ENCODE measurements at places on chromosomes 1 and 21.

DNA sequence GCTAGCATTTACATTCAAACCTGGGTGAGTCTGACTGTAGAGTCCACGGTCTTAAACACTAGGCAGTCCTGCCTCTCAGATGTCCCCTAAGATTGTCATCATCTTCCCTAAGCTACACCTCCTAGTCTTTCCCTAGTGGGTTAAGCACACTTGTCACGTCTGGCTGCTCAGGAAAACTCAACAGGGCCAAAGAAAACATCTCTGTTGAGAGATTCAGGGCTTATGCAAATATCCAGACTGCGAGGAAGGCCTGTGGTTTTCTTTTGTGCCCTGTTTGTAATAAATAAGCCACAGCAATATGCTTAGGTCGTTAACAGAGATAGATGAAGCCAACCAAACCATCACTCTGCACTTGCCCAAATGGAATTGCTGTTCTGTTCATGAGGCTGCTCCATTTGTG lies 472.6 kb upstream of the DEPDC1 start:
- DNase-seq = no peak

- no peak for DNase-seq
These were observed 48.8 kb downstream of the PPP1R12B start for GRCh38 chr1:202397256-202397655.

GRCh38 chr1:47906527-47907176 lies 90.5 kb downstream of the TRABD2B start:
- no peak for DNase-seq

DNA sequence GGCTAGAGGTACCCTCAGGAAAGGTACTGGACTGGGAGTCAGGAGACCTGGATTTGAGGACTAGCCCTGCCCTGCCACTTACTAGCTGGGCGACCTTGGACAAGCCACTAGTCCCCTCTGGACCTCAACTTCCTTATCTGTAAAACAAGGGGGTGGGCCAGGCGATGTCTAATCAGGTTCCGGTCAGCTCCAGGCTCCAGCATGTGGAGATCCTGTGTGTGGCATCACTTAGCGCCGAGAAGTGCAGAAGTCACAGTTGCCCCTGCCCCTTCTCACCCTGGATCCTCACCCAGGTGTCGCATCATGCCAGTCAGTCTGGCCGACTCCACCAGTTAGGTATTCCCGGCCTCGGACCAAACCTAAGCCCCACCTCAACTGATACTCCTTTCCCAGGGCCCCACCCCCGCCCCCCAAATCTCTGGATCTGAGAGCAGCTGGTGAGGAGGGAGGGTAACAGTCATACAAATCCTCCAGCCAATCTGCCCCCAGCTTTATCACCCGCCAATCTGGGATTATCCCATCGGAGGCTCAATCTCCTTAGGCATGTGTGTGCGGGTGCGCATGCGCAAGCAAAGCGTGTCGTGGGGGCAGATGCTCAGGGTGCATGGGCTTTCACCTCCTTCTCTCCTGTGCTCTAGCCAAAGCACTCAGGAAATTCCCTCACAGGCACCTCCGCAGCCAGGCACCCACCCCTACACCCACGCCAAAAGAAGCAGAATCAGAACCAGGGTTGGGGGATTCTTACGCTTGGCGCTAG lies 5.4 kb downstream of the CELF3 start:
- no peak for DNase-seq

DNA sequence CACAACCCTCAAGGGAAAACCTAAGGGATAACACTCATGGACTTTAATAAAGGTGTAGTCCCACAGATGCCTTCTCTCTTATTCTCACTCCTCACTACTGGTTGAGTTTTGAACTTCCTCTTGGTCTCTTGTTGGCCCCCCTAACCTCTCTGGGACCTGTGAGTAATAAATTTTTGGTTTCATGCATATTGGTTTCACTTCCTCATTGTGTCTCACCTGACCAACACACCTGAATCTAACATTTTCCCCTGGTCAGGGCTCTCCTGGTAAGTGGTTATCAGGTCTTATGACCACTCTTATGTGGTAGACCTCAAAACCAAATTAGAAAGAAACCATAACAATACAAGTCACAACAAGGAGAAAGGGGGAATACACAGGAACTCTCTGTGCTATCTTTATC lies 60.5 kb upstream of the PRMT6 start:
- no peak for DNase-seq

DNA sequence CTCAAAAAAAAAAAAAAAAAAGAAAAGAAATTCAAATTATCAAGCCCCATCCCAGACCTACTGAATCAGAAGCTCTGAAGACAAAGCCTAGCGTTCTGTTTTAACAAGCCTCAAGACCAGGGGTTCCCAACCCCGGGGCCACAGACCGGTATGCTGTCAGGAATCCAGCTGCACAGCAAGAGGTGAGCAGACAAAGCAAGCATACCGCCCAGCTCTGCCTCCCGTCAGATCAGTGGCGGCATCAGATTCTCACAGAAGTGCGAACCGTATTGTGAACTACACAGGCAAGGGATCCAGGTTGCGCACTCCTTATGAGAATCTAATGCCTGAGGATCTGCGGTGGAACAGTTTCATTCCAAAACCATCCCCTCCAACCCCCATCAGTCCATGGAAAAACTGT lies 57.8 kb upstream of the RASAL2 start:
- no peak for DNase-seq

GRCh38 chr1:175579956-175580750 lies 163.2 kb downstream of the TNR start:
- DNase-seq = no peak

GRCh38 chr1:22731924-22732720 lies 21.5 kb downstream of the EPHB2 start:
- DNase-seq = no peak

DNA sequence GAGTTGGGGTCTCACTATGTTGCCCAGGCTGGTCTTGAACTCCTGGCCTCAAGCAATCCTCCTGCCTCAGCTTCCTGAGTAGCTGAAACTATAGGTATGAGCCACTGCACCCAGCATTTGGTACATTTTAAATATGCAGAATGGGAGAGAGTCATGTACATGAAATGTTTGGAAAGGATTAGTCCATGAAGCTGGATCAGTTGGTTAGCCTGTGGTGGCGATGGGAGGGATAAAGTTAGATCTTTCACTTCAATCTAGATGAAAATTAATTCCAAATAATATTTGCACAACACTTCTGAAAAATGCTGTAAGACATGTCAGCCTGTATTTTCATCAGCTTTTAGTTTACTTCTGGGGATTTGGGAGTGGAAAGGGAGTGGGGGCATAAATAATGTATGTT lies 188.9 kb downstream of the HUNK start:
- no peak for DNase-seq

- DNase-seq = no peak
These were observed 182.1 kb upstream of the DAB1 start for GRCh38 chr1:57605933-57606332.

DNA sequence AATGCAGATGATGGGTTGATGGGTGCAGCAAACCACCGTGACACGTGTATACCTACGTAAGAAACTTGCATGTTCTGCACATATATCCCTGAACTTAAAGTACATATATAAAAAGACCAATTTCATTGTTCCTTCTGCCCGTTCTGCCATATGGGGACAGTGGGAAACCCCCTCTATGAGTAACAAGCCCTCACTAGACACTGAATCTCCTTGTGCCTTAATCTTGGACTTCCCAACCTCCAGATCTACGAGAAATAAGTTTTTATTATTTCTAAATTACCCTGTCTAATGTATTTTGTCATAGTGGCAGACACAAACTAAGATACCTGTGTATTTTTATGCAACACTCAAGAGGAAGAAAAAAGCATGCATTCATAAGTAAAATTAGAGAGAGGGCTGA lies 10.0 kb downstream of the GBP7 start:
- DNase-seq = no peak

DNA sequence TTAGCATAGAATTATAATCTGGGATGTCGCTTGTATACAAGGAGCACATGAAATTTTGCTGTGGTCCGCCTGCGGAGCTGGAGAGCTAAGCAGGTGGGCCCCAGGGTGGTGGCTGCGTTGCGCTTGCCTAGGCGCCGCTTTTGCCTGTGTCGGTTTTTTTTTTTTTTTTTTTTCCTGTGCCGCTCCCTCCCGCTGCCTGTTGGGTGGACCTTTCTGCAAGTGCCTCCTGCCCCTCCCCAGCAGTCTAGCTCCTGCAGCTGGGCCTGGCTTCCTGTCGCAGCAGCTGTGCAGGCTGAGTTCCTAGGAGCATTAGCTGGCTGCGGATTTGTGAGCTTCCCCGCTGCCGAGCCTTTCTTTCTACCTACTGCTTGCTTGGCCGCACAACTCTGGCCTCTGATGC lies 20.6 kb downstream of the PYHIN1 start:
- peak; percentile 20 for DNase-seq

DNA sequence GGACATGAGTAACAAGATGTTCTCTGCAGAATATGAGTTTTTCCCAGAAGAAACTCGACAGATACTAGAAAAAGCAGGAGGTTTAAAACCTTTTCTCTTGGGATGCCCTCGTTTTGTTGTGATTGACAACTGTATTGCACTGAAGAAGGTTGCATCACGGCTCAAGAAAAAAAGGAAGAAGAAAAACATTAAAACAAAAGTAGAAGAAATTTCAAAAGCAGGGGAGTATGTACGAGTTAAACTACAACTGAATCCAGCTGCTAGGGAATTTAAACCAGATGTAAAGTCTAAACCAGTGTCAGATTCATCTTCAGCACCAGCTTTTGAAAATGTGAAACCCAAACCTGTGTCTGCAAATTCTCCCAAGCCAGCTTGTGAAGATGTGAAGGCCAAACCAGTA lies 92.5 kb downstream of the TTC3 start:
- no peak for DNase-seq

DNA sequence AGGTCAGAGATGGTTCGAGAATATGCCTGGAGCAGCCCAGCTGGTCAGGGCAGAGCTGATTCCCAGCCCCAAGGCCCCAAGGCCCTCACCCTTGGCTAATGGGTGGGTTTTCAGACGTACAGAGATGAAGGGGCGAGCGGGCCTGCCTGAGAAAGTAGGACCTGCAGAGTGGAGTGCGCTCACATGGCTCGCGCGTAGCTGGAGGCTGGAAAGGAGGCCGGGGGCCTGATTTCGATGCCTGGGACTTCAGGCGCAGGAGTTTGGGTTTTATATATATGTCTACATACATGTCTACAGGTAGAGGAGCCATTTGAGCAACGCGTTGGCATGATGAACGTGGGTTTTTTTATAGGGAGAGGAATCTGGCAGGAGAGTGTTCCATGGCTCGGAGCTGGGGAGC lies 8.9 kb downstream of the COQ8A start:
- no peak for DNase-seq

DNA sequence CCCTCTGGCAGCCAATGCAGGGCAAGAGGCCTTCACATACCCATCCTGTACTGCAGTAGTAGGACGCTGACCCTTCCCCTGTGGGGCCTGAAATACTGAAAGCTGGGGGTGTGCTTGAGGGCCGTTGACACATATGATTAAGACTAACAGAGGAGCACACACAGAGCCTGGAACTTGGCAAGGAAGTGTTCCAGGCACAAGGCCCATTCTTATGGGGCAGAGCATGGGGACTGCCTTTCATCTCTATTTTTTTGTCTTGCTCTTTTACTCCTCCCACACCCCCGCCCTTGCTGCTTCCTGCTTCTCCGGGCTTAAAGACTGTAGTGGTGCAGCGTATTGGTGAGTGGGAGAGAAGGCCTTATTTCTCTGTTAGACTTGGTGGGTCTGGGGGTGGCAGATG lies 137.4 kb downstream of the BACH1 start:
- no peak for DNase-seq

DNA sequence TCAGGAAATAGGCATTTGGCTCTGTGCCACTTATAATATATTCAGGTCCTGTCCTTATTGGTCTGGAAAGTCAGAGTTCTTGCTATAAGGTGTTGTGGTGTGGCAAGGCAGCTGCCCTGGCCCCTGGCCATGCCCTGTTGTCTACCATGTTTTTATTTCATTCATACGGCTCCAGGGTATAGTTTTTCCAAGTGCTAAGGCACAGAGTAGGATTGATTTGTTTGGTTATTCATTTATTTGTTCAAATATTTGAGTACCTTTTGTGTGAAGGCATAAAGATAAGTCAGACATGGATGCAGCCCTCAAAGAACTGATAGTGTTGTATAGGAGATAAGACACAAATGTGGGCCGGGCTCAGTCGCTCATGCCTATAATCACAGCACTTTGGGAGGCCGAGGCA lies 10.1 kb downstream of the ZBTB8B start:
- DNase-seq = no peak

- DNase-seq = no peak
These were observed 27.7 kb downstream of the CD34 start for GRCh38 chr1:207883104-207883651.

GRCh38 chr1:183638649-183639387 lies 3.2 kb upstream of the ARPC5 start:
- no peak for DNase-seq

- DNase-seq = no peak
These were observed 5.7 kb downstream of the TPM3 start for GRCh38 chr1:154186177-154186576.

DNA sequence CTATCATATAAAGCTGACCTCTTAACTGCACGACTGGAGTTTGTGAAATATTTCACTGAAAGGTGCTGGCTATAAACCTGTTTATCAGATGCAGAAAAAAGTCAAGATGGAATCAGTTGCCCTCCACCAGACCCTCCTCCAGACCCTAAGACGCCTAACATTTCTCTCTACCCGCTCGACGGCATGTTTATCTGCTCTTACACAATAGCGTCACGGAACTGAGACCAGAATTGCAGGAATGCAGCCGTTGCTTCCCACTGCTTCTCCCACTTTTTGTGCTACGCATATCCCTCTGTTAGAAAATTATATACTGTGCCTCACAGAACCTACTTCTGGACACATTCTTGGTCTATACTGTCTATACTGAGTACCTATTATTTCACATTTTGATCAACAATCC lies 28.2 kb upstream of the FAM131C start:
- no peak for DNase-seq

- DNase-seq = no peak
These were observed 481.4 kb downstream of the PLA2G4A start for GRCh38 chr1:187310038-187310631.

- no peak for DNase-seq
These were observed 1.1 kb upstream of the PSMG1 start for GRCh38 chr21:39184050-39184980.

- no peak for DNase-seq
These were observed 285.2 kb downstream of the PTPRC start for GRCh38 chr1:198923993-198924392.

GRCh38 chr1:219179293-219179692 lies 5.6 kb downstream of the LYPLAL1 start:
- no peak for DNase-seq

- no peak for DNase-seq
These were observed 11.8 kb downstream of the PLPPR5 start for GRCh38 chr1:98992844-98993243.

DNA sequence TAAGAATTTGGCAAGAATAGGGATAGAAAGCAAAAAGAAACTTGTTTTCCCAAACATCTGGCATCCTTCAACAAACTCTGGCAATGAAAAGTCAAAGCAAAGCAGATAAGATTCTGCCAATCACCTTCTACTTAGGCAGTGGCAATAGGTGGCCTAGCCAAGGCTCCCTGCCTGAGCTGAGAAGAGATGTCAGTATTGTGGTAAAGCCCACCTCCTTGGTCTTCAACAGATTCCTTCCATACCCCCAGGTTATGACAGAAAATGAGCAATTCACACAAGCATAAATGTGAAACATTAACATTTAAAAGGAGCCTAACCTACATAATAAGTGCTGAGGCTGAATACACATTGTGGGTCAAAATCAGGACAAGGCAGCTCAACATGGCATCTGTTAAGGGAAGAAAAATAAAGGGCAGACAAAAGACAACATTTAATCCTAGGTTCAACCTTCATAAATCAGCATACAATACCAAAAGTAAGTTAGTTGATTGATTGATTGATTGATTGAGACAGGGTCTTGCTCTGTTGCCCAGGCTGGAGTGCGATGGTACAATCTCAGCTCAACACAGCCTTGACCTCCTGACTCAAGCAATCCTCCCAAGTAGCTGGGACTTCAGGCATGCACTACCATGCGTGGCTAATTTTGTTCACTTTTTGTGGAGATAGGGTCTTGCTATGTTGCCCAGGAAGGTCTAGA lies 123.1 kb downstream of the AKT3 start:
- no peak for DNase-seq

All from GM19239 (cell line).